Renal pelvis (tissue), 12 donors: ENCODE measurements at places on chromosomes 6 and 20. TPM values are rescaled to one million over a fixed set of nuclear protein-coding genes. Genes with fewer than 3 reads are reported as not detected.

Gene SEL1L2
- not detected for polyA plus RNA-seq

Gene MCM3
- 142 TPM for polyA plus RNA-seq

Gene OPRM1
- polyA plus RNA-seq = 0.12 TPM

Gene NFS1
- polyA plus RNA-seq = 27.3 TPM

Gene OLIG3
- polyA plus RNA-seq = not detected

Gene SIRPA
- 29.9 TPM for polyA plus RNA-seq
